Fibroblast of villous mesenchyme (primary cell): ENCODE measurements at places on chromosomes 16 and 17. TPM values are rescaled to one million over a fixed set of nuclear protein-coding genes. Genes with fewer than 3 reads are reported as not detected.
A peak's percentile ranks its signal among the peaks of the same experiment; 100 is the strongest.

The PLCD3 gene
- 41.9 and 62.6 TPM in 2 replicates for total RNA-seq

The RAMP2 gene
- not detected in 2 replicates for total RNA-seq

The HCRT gene
- total RNA-seq = not detected in 2 replicates

The COL1A1 gene
- total RNA-seq = 2,749 and 5,894 TPM in 2 replicates

The CCDC40 gene
- total RNA-seq = 3.2 and 6.9 TPM in 2 replicates

The CSNK2A2 gene
- 24.8 and 26.8 TPM in 2 replicates for total RNA-seq

The RHBDL3 gene
- under 0.01 TPM in 1 of 2 replicates, not detected in the other for total RNA-seq

The TP53TG3D gene
- total RNA-seq = 0.43 and 1.3 TPM in 2 replicates

- peak; percentile 58 for DNase-seq
Observed at GRCh38 chr17:7862692-7863437, 5.1 kb downstream of the CYB5D1 start.

GRCh38 chr16:64933885-64934284, 188.0 kb downstream of the CDH11 start:
- DNase-seq = no peak

DNA sequence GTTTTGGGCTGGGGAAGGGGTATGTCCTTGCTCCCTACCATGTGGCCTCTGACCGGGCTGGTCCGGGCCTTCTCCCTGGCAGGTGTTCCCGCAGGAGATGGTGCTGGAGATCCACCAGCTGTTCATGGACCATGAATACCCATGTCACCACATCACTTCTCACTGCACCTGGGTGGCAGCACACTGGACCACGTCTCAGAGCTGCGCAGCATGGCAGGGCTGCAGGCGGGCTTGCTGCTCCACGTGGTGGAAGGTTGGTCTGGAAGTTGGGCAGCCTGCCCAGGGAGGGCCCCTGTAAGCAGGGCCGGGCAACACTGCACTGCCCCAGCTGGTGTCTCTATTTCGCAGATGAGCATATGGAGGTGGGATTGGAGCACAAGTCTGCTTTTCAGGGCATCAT, 169.5 kb upstream of the ZNF267 start:
- no peak for DNase-seq

- no peak for DNase-seq
Observed at GRCh38 chr17:78252111-78252634, 20.7 kb downstream of the TMEM235 start.

DNA sequence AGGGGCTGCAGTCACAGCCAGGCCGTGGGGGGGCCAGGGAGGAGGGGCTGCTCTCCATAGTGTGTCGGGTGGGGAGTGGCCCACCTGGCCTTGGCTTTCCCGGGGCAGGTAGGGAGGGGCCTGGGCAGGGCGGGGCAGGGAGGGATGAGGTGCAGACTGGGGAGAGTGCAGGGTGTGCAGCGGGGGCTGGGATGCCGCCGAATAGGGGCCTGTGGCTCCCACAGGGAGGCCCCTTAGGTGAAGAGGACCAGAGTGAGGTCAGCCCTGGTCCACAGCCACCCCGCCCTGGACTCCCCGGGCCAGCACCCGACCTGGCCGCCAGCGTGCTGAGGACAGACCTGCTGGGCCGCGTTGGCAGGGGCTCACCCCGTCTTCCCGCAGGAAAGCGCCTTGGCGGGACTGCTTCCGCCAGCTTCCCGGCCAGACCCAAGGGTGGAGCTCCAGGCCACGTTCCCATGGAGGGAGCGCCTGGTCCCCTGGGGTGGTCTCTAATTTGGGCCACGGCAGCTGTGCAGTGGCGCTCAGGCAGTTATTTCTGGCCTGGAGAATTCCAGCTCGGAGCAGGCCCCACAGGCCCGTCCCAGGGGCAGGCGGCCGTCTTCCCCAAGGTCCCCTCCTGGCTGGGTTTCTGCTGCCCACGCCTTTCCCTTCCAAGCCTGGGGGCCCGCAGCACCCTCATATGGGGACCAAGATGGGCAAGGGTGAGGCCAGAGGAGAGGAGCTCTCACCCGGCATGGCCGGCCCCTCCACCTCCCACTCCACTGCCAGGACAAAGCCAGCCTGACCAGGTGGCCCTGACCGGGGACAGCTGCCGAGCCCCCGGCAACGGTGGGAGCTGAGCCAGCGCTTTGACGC, 27.9 kb downstream of the CACNA1H start:
- DNase-seq = no peak

DNA sequence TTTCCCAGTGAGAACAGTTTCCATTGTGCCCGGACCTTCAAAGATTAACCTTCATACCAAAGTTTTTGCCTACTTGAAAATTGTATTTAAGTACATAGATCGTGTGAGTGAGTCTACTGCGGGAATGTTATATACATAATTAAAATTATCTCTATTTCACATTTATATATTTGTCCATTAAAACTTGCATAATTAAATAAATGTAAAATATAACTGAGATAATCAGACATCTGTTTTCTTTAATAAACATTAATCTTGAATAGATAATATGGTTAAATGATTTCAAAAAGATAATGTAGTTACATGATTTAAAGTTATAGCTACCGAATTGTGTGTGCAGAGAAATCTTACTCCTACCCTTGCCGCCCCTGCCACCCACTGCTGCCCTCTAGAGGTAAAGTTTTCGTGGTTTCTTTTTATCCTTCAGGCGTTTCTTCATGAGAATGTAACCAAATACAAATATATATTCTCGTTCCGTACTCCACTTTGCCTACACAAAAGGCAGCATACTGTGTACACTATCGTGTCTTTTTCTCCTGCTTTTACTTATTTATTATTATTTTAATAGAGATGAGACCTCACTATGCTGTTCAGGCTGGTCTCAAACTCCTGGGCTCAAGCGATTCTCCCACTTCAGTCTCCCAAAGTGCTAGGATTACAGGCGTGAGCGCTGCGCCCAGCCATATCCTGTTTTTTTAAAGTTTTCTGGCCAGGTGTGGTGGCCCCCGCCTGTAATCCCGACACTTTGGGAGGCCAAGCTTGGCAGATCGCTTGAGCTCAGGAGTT, 35.6 kb downstream of the RPA1 start:
- DNase-seq = peak; percentile 50

DNA sequence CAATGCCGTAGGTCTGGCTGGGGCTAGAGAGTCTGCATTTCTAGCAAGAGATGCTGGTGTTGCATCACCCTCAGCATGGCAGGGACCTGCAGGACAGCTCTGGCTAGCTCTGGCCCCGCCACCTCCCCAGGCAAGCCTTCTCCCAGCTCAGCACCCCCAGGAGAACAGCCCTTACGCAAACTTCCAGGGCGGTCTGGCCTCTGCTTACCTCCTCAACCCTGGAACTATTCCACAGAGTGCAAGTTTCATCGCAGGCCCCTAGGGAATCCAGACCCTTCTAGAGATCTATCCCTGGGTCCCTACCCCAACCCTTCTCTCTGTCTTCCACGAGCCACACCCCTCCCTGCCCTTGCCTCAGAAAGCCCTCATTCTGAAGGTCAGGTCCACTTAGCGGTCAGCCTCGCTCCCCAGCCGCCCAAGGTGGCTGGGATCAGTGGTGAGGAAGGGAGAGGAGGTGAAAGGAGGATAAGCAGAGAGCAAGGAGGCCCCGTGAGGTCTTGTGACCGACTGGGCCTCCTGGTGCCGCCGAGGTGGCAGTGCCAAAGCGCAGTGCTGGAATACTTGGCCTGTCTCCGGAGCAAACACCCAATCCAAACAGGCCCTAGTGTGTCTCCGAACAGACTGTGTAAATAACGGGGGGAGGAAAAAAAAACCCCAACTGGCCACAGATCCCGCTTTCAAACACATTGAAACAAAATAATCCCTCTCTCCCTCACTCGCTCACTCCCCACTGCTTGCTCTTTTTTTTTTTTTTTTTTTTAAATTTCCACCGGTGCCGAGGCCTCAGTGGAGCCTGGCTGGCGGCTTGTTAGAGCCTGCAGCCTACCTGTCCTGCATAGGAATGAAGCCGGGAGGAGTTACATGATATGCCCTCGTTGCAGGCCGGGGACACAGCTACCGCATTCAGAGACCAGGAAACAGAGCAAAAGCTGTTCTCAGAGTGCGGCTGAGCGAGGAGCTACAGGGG, 380.9 kb downstream of the SOX9 start:
- no peak for DNase-seq

GRCh38 chr16:81612351-81613163, 166.5 kb upstream of the PLCG2 start:
- DNase-seq = no peak

DNA sequence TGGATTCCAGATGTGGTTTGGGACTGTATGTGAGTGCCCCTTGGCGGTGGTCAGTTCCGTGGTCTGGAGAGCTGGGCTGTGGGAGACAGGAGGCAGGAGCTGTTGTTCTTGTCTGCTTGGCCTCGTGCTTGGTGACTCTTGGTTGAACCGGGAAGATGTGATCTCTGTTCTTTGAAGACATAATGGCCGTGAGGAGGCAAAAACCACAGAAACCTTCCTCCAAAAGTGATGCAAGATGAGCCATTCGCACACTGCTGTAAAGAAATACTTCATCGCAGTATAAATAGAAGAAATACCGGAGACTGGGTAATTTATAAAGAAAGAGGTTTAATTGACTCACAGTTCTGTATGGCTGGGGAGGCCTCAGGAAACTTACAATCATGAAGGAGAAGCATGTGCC, 128.8 kb downstream of the RAP1GAP2 start:
- DNase-seq = no peak

GRCh38 chr16:18024611-18025010, 311.9 kb downstream of the NPIPA8 start:
- DNase-seq = no peak

- DNase-seq = no peak
Observed at GRCh38 chr17:55873017-55873758, 122.3 kb downstream of the PCTP start.

- peak; percentile 69 for DNase-seq
Observed at GRCh38 chr16:10575506-10576130, 4.8 kb downstream of the EMP2 start.

- no peak for DNase-seq
Observed at GRCh38 chr16:66467611-66468010, 40.5 kb downstream of the BEAN1 start.

DNA sequence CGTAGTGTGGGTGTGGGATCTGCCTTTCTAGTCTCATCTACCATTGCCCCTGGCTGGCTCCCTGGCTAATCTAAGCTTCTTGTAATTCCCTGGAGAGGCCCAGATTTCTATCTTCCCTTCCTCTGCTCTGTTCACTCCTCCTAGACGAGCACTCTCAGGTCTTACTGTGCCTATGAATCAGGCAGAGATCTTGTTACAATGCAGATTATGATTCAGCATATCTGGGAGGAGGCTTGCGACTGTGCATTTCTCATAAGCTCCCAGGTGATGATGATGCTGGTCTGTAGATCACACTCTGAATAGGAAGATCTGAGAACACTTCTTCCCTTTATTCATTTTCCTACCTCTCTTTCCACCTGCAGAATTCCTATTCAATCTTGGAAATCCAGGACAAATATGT, 200.1 kb downstream of the CBLN1 start:
- no peak for DNase-seq
